Type B pancreatic cell (in vitro differentiated cells): ENCODE measurements at places on chromosomes 5 and 9. TPM values are rescaled to one million over a fixed set of nuclear protein-coding genes. Genes with fewer than 3 reads are reported as not detected.
A peak's percentile ranks its signal among the peaks of the same experiment; 100 is the strongest.

CCIN gene
- not detected in 2 replicates for total RNA-seq

OCLN gene
- total RNA-seq = 57.5 and 135 TPM in 2 replicates

DNA sequence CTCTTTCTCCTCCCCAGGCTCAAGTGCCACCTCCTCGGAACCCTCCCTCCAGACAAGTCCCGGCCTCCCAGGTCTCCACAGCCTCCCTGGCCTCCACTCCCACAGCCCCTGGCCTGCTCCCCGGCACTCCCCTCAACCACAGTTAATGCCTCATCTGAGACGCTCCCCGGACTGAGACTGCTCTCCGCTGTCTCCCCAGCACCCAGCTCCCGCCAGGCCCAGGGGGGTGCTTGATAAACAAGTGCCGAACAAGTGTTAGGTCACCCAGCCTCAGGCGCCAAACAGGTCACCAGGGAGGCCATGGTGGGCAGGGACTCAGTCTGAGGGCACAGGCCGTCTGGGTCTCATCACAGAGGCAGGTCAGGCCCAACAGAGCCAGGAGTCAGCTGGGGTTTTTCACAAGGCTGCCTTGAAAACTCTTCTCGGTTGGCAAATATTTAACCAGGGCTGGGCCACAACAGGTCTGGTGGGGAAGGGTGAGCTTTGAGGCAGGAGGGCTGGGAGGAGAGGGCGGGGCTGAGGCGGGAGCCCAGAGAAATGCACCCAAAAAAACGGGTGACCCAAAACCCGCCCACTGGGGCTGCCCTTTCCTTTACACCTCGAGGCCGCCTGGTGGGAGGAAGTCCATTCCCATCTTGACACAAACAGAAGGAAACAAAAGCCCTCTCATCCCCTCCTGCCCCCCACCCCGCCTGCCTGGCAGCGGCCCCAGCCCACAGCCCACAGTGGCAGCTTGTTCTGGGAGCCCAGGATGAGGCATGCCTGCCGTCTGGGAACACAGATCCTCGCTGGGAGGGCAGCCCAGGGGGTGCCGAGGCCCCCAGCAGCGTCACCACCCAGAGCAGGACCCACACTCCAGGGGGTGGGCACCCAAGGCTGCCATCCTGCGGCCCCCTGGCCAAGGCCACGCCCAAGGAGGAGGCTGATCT lies 66.6 kb upstream of the STXBP1 start:
- H3K4me3 ChIP-seq = peak overlapping the region; percentile 71
- H3K36me3 ChIP-seq = peaks cover 24% of the 10 kb centered on the region
- peak overlapping the region; percentile 97 for H3K27ac ChIP-seq
- no peaks in the 10 kb centered on the region for H3K27me3 ChIP-seq

DNA sequence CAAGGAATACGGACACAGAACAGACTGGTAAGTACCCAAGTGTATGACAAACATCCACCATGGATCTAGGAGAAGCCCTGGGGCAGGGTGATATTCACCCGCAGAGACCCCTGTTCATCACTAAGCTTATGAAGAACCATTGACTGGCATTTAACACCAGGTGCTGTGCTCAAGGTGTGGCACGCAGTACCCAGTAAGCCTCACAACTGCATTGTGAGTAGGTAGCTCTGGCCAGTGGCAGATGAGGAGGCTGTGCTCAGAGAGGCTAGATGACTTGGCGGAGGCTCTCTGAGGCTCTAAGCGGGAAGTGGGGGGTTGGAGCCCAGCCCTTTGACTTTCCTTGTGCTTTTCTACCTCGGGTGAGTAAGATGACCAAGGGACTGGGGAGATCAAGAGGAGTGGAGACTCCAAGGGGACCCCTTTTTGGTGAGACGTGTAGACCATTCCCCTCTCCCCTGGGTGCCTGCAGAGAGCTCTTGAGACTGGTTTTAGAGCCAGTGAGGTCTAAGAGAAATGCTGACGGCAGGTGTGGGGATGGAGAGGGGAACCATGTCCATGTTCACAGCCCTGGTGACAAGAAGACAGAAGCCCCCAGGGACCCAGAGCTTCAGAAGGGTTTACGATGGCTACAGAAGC lies 70.8 kb downstream of the IL6ST start:
- H3K27ac ChIP-seq = no peak overlapping the region
- no peaks in the 10 kb centered on the region for H3K27me3 ChIP-seq
- H3K36me3 ChIP-seq = no peaks in the 10 kb centered on the region
- no peak overlapping the region for H3K4me3 ChIP-seq
- H3K4me1 ChIP-seq = peaks cover 4% of the 10 kb centered on the region

GRCh38 chr9:125169895-125170294 lies 19.7 kb downstream of the PPP6C start:
- no peak overlapping the region for H3K27ac ChIP-seq
- no peak overlapping the region for H3K4me3 ChIP-seq
- peaks cover 19% of the 10 kb centered on the region for H3K36me3 ChIP-seq
- H3K4me1 ChIP-seq = peaks cover 10% of the 10 kb centered on the region

BHMT2 gene
- 0.45 TPM in 1 of 2 replicates, not detected in the other for total RNA-seq

GRCh38 chr9:922731-923130 lies 53.7 kb upstream of the DMRT3 start:
- H3K4me1 ChIP-seq = no peaks in the 10 kb centered on the region
- H3K27ac ChIP-seq = no peak overlapping the region
- H3K36me3 ChIP-seq = no peaks in the 10 kb centered on the region
- no peak overlapping the region for H3K4me3 ChIP-seq
- DNase-seq = no peak

DNA sequence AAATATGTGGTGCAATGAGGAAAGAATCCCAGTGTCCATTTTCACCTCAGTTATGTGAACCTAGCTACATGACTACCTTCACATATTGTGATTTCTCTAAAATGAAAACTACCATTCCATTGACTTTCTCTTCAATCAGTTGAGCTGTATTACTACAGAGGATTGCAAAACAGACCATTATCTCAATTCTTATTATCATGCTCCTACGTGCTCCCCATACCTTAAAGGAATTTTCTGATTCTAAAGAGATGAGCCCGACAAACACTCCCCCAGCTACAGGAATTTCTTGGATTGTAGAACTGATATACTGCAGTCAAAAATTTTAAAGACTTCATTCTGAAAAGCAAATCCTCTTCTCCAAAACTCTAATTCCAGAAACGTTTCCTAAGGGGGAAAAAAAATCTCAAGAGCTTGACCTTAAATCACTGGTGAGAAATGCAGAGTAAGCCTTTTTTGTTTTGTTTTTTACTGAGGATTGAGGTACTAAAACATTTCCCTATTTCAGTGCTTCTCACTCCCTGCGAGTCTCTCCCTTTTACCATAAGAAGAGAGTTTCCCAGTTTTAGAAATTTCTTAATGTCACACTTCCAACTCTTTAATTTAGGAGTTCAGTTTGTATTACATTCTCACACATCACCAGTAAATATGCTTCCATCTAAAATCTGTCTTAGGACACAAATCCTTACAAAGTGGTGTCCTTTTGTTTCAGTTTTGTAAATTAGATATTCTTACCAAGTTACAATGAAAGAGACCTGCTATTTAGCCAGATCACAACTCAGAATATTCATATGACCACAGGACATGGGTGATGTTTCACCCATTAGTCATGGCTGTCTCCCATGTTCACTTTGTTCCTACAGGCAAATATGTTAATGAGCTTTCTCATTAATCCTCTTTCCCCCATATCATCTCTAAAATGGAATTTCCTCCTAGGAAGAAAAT lies 203.8 kb downstream of the TSSK1B start:
- no peak for DNase-seq
- no peaks in the 10 kb centered on the region for H3K27me3 ChIP-seq
- no peak overlapping the region for H3K27ac ChIP-seq
- no peaks in the 10 kb centered on the region for H3K36me3 ChIP-seq
- H3K4me1 ChIP-seq = peaks cover 32% of the 10 kb centered on the region

DNA sequence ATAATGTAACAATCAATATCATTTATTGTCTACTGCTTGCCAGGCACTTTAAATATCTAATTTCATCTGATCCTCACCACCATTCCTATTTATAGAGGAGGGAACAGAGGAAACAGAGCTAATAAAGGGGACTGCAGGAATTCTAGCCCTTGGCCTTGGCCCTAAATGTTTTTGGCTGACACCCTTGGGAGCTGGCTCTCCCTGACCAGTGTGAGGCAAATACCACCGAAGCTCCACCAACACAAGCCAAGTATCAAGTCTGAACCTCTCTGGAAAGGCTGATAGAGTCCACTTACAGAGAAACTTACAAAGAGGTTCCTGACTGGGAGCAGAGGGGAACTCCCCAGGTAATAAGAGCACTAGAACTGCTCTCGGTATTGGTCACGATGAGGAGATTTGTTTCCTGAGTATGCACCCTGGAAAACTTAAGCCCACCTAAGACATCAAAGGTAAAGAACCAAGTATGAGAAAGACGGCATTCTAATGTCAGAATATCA lies 243.1 kb upstream of the PANK3 start:
- H3K4me3 ChIP-seq = no peak overlapping the region
- H3K36me3 ChIP-seq = peaks cover 18% of the 10 kb centered on the region
- no peak overlapping the region for H3K27ac ChIP-seq
- peaks cover 56% of the 10 kb centered on the region for H3K27me3 ChIP-seq
- peaks cover 26% of the 10 kb centered on the region for H3K4me1 ChIP-seq

DNA sequence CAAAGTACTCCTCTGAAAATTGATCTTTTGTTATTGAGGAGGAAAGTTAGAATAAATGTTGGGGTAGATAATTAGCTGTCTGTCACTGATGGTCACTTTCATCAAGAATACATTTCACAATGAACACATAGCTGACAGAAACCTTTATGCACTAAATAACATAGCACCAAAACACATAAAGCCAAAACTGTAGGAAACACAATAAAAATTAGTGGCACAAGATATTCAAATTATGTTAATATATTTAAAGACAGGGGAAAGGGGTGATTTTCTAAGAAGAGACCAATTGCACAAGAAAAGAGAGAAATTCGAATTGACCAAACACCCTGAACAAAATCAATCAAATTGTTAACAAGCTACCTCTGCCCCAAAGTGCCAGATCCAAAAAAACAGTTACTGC lies 89.7 kb downstream of the AK8 start:
- H3K36me3 ChIP-seq = no peaks in the 10 kb centered on the region
- no peaks in the 10 kb centered on the region for H3K4me1 ChIP-seq
- no peak overlapping the region for H3K4me3 ChIP-seq
- peaks cover 4% of the 10 kb centered on the region for H3K27me3 ChIP-seq
- no peak overlapping the region for H3K27ac ChIP-seq
- DNase-seq = no peak

DNA sequence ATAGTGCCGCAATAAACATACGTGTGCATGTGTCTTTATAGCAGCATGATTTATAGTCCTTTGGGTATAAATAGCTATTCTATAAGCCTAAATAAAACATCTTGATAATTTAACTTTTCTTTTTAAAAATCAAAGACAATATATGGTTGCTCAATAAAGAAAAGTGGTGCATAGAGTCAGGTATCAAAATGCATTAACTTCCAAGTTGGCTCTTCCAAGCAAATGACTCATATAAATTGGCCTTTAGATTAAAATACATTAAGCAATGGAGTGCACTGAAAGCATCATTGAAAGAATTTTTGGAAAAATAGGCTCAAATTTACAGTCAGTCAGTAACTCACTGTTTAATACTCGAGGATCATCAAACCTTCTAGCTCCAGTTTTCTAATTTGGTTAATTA lies 106.6 kb downstream of the PLCXD3 start:
- no peaks in the 10 kb centered on the region for H3K4me1 ChIP-seq
- no peaks in the 10 kb centered on the region for H3K36me3 ChIP-seq
- no peak for DNase-seq
- H3K27ac ChIP-seq = no peak overlapping the region

DNA sequence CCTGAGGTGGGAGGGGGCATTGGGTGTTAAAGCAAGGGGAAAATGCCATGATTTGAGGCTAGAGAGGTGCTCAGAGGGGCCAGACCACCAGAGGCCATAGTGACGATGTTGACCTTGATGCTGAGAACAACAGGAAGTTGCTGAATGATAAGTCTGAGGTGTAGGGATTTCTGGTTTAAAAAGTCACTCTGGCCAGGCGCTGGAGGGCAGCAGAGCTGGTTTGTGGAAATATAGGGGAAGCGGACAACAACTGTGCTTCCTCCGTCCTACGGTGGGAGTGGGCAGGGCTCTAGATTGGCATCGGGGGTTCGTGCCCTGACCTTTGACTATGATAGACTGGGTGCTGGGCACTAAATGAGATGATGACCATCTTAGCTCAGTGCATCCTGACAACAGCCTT lies 44.7 kb downstream of the STOM start:
- no peak overlapping the region for H3K4me3 ChIP-seq
- no peaks in the 10 kb centered on the region for H3K27me3 ChIP-seq
- H3K36me3 ChIP-seq = peaks cover 20% of the 10 kb centered on the region
- no peak overlapping the region for H3K27ac ChIP-seq
- DNase-seq = no peak

- H3K36me3 ChIP-seq = no peaks in the 10 kb centered on the region
- DNase-seq = no peak
- H3K4me3 ChIP-seq = no peak overlapping the region
- no peak overlapping the region for H3K27ac ChIP-seq
- peaks cover 51% of the 10 kb centered on the region for H3K27me3 ChIP-seq
Measured at GRCh38 chr5:110050640-110051345, 361.1 kb downstream of the MAN2A1 start.

DNA sequence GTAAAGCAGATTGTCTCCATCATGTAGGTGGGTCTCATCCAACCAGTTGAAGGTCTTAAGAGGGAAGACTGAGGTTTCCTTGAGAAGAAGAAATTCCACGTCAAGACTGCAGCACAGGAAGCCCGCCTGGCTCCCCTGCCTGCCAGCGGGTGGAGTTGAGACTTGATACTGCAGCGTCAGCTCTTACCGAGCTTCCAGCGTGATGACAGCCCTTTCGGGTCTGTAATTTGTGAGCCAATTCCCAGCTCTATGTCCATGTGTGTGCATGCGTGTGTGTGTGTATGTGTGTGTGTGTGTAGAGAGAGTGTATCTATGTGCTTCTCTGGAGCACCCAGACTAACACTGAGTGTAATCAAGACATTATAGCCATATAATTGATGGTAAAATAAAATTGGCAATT lies 379.7 kb upstream of the IRX2 start:
- DNase-seq = no peak
- H3K27ac ChIP-seq = no peak overlapping the region
- no peak overlapping the region for H3K4me3 ChIP-seq
- peaks cover 10% of the 10 kb centered on the region for H3K27me3 ChIP-seq

PCDHAC2 gene
- 2.7 and 3.5 TPM in 2 replicates for total RNA-seq

DNA sequence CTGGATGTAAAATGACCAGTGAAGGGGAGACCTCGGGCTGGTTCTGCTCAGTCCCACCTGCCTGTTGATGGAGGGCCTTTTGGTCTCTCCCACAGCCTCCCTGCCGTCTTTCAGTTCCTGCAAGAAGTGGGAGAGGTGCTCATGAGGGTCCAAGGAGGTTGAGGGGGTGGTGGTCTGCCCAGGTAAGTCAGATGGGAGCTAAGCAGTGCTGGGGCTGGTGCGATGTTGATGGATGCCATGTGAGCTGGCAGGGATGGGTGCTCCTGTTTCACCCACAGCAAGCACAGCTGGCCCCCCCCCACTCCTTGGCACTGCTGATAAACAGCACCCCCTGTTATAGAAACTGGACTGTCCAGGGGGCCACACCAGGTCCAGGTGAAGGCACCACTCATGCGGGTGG lies 145.6 kb downstream of the NSG2 start:
- no peak overlapping the region for H3K4me3 ChIP-seq
- no peak for DNase-seq
- H3K27ac ChIP-seq = no peak overlapping the region
